ENCODE measurements at places on chromosomes 16 and 17.
A peak's percentile ranks its signal among the peaks of the same experiment; 100 is the strongest.

GRCh38 chr17:76422406-76422805 lies 30.5 kb downstream of the UBE2O start:
- DNase-seq: no peak

- no peak for DNase-seq
Measured at GRCh38 chr17:3867106-3867505, 21.1 kb upstream of the NCBP3 start.

GRCh38 chr17:6303664-6304063 lies 131.3 kb downstream of the AIPL1 start:
- peak; percentile 26 for DNase-seq

DNA sequence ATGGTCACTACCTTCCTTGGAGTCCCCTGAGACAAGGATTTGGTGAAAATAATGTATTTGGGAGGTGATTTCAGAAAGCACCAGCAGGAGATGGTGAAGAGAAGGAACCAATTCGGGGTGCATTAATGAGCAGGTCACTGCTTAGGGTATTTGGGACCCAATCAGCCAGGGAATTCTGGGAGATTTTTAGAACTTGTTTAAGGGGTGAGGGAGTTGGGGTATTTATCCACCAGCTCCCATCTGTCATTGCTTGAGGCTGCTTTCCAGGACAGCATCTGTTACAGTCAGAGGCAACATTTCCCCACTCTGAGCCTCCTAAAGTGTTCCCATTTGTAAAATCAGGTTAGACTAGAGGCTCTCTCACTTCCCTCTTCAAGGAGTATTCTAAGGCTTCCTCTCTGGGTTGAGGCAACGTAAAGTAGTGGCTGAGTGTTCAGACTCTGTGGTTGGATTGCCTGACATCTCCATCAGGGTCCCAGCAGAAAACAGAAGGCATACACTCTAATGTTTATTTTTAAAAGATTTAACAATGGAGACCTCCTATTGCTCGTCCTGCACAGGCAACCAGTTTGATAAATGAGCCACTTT lies 60.9 kb downstream of the CLEC19A start:
- no peak for DNase-seq

GRCh38 chr17:73291260-73291801 lies 20.5 kb downstream of the CDC42EP4 start:
- peak; percentile 92 for DNase-seq

- no peak for DNase-seq
Measured at GRCh38 chr16:10536814-10537389, 43.5 kb downstream of the EMP2 start.

Data from H54 (cell line).